Suprapubic skin (tissue), 4 donors: ENCODE measurements at places on chromosomes 2 and 18.

GRCh38 chr2:71684226-71685072 lies 231.1 kb downstream of the DYSF start:
- no peak for DNase-seq

DNA sequence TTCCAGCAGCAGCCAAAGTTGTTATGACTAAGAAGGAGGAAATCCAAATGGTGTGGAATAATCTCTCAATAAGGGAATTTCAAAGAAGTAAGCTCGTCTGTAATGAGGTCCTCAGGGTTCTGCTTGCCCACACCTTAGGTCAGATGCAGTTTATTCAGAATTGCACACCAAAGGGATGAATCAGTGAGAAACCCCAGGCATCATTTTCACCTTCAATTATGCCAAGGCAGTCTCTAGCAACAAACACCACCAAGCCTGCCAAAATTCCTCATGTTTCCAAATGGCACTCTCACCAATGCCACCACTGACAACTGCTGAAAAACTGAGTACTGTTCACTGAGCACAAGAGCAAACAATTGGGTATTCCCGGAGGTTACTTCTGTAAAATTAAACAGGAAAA lies 43.6 kb downstream of the KCNG3 start:
- DNase-seq: no peak

- DNase-seq: no peak
Observed at GRCh38 chr2:98036349-98037000, 40.7 kb upstream of the TMEM131 start.

- no peak for DNase-seq
Observed at GRCh38 chr18:21714474-21714873, 9.9 kb upstream of the ABHD3 start.

GRCh38 chr18:5060543-5060942 lies 136.5 kb downstream of the AKAIN1 start:
- no peak for DNase-seq

GRCh38 chr2:23541503-23542229 lies 156.7 kb downstream of the KLHL29 start:
- DNase-seq: no peak

- no peak for DNase-seq
Observed at GRCh38 chr2:200077210-200077650, 121.8 kb downstream of the MAIP1 start.

DNA sequence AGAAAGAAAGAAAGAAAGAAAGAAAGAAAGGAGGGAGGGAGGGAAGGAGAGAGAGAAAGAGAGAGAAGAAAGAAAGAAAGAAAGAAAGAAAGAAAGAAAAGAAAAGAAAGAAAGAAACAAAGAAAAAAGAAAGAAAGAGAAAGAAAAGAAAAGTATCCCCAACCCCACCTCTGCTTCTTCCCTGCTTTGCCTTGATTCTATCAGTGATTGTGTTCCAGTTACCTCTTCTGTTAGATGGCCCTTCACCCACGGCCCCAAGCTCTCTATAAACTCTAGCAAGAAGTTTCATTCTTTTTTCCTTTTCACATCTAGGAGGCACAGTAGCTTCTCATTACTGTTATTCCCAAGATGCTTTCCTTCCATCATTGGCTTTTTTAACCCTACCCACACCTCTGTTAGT lies 1097.5 kb upstream of the ZEB2 start:
- DNase-seq: no peak

GRCh38 chr2:98468621-98469236 lies 24.1 kb downstream of the INPP4A start:
- DNase-seq: no peak

- DNase-seq: peak; percentile 30
Observed at GRCh38 chr2:239943991-239944631, 81.0 kb downstream of the NDUFA10 start.
